ENCODE measurements at places on chromosomes 6 and 20.

- DNase-seq: no peak
Measured at GRCh38 chr6:148891405-148891783, 144.6 kb downstream of the UST start.

- DNase-seq: no peak
Measured at GRCh38 chr6:113697632-113698410, 159.3 kb upstream of the MARCKS start.

- DNase-seq: no peak
Measured at GRCh38 chr6:43988801-43989200, 138.5 kb downstream of the MRPL14 start.

DNA sequence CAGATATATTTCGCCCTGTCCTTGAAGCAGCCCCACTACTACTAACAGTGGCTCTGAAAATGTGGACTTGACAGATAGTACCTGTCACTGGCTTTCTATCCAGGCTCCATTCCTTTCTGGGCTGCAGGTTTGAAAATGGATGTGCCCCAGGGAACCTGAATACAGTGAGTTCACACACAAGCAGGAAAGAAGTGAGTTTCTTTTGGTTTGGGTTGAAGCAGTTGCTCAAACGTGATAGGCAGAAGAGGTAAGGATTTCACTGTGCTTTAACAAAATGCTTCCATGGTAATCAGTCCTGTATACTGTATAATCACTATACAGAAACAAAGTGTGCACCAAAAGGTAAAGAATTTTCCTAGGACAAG, 382.9 kb downstream of the PRKN start:
- DNase-seq: no peak

GRCh38 chr20:32070282-32070681, 18.2 kb downstream of the HCK start:
- DNase-seq: no peak

GRCh38 chr6:1702580-1703051, 92.9 kb downstream of the FOXC1 start:
- no peak for DNase-seq

DNA sequence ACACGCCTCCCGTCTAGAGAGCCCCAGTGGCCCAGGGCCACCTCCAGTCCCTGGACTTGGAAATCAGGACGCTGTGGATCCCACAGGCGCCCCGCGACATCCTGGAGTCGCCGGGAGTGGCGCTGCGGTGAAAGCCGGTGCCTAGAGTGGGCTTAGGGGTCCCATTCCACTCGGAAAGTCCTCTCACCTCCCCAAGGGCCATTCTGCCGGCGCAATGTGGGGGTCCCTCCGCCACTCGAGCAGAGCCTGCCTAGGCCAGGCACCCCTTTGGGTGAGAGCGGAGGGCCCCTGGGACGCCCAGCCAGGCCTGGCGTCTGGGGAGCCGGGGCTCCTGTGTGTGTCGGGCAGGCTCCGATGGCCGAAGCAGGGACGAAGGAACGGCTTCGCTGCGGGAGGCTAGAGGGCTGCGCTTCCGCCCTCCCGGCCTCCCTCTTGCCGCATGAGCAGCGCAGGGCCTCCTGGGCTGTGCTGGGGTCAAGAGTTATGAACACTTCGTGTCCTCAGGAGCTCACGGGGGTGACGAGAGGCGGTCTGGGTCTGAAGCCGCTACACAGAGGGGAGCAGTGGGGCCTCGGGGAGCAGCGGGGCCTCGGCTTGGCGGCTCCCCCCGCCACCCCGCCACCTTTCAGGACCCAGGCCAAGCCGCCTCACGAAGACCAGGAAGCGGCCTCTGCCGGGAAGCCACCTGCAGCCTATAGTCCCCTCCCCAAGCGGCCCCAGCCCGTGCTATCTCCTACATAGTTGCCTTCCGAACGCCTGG, 13.6 kb downstream of the POU3F2 start:
- no peak for DNase-seq

DNA sequence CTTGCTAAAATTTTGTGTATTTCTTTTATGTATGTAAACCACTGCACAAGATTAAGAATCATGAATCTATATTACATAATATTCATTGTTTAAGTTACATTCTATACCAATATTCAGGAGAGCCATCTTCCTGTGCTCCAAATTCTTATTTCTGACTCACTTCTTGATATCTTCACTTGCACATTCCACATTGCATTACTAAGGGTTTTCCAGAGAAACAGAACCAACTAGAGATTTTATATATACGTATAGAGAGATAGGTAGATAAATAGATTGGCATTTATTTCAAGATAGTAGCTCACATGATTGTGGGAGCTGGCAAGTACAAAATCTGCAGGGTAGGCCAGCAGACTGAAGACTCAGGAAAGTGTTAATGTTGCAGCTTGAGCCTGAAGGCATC, 222.2 kb upstream of the PRSS16 start:
- DNase-seq: no peak

DNA sequence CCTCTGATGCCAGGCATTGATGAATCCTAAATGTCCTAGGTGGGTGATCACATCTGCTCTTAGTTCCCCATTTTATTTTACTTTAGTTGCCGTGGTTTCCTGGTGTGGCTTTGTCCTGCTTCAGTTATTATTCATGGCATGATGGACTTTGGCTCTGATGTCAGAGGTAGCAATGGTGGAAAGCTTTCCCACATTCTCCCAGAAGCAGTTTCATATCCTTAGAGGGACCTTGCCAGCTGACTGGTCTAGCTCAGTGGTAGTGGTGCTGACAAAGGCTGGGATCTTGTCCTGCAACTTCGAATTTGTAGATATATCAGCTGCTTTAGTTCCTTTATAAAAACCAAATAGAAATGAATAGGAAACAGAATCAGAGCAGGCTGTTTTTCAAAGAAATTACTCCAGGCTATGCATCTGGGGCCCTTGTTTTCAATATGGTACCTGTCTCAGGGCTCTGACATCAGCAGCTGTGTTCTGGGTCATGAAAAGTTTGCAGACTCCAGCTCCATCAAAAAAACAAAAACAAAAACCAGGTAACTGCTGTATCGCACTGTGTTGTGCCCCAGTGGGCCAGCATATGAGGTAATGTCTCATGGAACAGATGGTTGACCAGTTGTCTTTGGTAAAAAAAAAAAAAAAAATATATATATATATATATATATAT, 133.7 kb downstream of the PLCB4 start:
- DNase-seq: no peak

- DNase-seq: no peak
Measured at GRCh38 chr6:4209196-4209595, 73.8 kb upstream of the ECI2 start.

- DNase-seq: no peak
Measured at GRCh38 chr6:31559958-31560696, 12.0 kb upstream of the LTA start.

- DNase-seq: peak; percentile 89
Measured at GRCh38 chr6:31945507-31946369, at the start of gene CFB. Gene CFB (plus strand): TSS chr6:31946095. CDS start chr6:31946222, 127 bp downstream.

GRCh38 chr6:143149771-143150170, 89.1 kb downstream of the AIG1 start:
- DNase-seq: no peak

GRCh38 chr6:156955494-156956183, 178.5 kb downstream of the ARID1B start:
- no peak for DNase-seq

DNA sequence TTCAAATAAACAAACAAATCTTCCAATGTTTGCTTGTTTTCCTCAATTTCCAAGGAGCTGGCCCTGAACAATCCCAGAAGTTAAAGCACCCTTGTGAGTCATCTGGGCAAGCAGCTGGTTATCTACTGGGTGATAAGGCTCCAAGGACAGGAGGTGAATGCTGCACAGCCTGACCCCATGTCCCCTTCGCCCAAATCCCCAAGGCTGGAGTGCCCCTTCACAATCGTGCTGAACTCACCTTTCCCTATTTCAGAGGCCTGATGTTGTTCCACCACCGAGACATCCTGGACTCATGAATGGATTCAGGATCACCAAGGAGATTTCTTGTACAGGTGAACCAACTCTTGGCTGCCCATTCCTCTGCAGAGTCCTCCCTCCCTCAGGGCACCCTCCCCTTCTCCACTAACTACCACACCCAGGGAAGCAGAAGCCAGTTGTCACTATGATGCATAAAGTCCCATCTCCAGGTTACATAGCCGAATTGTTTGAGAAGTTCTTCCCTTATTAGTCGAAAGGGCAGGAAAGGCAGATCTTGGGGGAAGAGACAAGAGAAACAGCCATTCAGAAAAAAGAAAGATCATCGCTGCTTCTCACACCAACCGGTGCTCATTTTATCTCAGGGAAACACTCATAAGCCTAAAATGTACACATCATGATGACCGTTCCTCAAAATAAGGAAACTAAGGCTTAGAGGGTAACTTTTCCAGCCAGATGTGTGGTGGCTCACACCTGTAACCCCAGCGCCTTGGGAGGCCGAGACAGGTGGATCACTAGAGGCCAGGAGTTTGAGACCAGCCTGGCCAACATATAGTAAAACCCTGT, 138.8 kb upstream of the RREB1 start:
- no peak for DNase-seq

DNA sequence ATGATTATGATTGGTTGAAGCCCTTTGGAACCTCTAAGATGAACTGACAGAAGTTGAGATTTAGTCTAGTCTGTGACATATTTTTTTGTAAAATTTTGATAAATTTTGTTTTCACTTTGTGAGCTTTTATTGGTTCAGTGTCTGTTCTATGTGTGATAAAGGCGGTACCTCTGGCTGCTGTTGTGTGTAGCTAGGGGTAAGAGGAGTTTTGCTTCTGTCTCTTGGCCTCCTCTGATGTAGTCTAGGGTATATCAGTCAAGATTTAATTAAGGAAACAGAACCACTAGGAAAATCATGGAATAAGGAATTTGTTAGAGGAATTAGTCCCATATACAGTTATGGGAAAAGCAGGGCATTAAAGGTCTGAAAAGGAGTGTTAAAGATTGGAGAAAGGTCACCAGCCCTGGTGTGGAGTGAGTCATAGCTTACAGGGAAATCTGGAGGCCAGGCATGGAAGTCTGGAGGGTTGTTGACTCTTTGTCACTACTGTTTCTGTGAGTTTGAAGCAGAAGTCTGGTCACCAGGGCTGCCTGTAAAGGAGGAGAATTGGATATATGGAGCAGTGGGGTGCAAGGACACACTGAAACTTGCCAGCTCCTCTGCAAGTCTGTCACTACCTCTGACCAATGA, 28.5 kb downstream of the CDC5L start:
- no peak for DNase-seq

DNA sequence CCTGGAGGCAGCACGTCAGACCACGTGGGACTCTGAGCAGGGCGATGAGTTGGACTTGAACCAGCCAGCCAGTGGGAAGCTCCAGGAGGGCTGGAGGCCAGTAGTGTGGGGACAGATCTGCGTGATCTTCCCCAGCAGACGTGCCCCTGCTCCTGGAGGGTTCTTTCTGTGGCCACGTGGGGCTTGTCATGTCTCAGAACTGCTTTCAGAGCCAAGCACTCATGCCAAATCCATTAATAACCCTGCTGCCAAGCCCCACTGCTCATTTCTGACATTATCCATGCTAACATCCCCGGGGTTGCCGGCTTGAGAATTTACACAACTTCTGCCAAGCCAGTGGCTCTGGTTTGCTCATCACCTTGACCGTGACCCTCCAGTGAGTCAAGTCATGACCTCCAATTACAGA, 38.3 kb downstream of the SIRPA start:
- DNase-seq: peak; percentile 81

DNA sequence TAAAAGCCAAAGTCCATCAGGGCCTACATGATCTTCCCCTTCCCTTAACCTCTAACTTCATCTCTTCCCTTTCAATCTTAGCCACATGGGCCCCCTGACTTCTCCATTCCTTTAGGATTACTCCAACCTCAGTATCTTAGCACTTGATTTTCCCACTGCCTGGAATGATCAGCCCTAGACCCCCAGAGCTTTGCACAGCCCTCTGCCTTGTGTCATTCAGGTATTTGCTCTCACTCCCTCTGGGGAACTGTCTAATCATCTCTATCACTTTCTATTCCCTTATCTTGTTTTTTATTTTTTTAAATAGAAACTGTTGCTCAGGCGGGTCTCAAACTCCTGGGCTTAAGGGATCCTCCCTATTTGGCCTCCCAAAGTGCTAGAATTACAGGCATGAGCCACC, 13.3 kb upstream of the ZNFX1 start:
- no peak for DNase-seq

GRCh38 chr6:148343047-148343782, 577 bp downstream of the SASH1 start:
- DNase-seq: no peak

GRCh38 chr6:37054580-37054979, 49.1 kb downstream of the FGD2 start:
- no peak for DNase-seq
